ENCODE measurements at places on chromosomes 6 and 20. TPM values are rescaled to one million over a fixed set of nuclear protein-coding genes. Genes with fewer than 3 reads are reported as not detected.
A peak's percentile ranks its signal among the peaks of the same experiment; 100 is the strongest.

DNA sequence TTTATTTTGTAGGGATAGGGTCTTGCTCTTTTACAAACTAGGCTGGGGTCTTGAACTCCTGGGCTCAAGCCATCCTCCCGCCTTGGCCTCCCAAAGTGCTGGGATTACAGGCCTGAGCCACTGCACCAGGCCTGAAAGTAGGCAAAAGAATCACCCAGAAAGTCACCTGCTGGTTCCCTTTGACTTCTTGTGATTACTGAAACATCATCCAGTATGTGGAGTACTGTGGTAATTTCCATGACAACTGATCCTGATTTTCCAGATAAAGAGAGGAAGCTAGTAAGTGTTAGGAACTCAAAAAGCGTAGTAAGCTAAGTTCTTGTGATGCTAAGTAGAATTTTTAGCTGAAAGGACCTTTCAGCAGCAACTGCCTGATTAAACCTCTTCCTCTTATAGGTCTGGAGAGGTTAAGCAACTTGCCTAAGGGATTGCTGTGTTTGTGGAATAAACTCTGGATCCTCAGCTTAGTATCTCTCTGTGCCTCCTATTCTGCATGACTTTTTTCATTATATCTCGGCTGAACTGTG, 16.8 kb downstream of the RALY start:
- no peak for DNase-seq

DNA sequence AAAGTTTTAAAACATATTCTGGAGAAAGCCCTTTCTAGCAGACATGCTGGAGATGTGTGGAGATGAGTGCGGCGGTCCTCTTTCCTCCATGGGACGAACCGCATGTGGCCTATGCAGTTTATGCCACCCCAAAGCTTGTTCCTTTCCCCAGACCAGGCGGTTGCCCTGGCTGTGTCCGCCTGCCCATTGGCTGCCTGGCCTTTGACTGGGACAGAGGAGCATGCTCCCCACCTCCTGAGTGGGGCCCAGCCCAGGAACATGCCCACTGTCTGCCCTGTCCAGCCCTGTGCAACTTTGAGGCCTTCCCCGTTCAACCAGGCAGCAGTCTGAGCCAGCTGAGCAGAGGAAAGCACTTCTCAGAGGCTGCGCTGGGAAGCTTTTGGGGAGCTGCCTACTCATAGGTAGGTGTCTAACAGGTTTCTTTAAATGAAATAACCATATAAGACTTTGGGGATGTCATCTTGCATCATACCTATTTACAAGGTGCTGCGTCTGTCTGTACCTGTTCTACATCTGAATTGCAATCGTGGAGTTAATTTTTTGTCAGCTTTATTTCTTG, 20.6 kb downstream of the FOXC1 start:
- no peak for DNase-seq

GSTA2 gene
- not detected for total RNA-seq

TBXT gene
- not detected for total RNA-seq

- peak; percentile 83 for DNase-seq
Observed at GRCh38 chr6:140178935-140179334, 804.5 kb upstream of the CITED2 start.

- DNase-seq, result peak; percentile 12
Observed at GRCh38 chr6:161407115-161407514, 133.3 kb upstream of the AGPAT4 start.

DNA sequence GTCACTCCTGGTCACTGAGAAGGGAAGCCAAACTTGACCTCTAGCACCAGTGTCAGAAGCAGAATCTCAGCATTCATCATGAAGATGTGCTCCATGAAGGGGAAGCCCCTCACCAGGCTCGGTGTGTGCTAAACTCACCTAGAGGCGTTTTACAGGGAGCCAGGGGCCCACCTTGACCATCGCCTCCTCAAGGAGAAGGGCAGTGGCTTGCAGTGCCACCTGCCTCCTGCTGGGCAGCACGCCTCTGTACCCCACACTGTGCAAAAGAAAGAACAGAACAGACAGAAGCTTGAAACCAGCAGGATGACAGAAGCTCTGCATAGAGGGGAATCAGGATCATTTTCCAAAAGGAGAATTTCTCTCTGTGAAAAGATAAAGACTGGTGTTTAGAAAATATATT, 39.7 kb downstream of the NOX3 start:
- no peak for DNase-seq

DNA sequence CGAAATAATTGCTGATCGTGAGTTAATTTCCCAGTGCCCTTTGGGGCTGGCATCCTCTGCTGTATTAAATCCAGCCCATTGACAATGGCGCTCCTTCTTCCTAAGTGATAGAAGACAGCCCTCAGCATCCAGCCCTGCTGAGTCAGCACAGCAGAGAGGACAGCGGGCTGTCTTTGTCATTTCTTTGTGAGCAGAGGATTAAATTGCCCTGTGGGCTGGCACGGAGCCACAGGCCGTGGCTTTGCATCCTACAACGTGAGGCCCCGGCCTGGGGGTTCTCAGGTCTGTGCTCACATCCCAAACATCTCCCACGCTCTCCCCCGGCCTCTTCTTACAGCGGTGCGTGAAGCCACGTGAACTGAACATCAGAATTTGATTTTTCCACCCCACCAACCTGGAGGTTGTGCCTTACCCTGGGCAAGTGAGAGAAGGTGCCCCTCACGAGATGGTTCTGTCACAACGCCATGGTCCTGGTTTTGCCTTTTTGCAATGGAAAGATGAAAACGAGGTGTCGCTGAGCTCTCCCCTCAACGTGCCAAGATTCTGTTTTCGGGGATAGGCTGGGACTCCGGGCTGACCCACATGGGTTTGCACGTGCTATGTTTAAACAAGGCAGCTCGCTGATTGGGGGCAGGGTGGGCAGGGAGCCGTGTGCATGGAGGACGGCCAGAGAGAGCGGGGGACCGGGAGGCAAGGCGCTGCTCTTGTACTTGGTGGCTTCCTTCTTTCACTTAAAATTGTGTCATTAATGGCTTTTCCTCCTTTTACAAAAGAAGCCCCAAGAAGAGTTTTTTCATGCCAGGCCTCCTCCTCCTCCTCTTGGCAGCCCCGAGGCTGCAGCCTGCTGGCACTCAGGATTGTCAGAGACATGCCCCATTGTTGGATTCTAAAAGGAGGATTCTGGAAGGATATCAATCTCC, 19.5 kb downstream of the CDH4 start:
- no peak for DNase-seq

GRCh38 chr20:9388813-9389161, 125.6 kb upstream of the LAMP5 start:
- no peak for DNase-seq

GRCh38 chr6:83885984-83886383, 26.5 kb downstream of the CYB5R4 start:
- no peak for DNase-seq

DNA sequence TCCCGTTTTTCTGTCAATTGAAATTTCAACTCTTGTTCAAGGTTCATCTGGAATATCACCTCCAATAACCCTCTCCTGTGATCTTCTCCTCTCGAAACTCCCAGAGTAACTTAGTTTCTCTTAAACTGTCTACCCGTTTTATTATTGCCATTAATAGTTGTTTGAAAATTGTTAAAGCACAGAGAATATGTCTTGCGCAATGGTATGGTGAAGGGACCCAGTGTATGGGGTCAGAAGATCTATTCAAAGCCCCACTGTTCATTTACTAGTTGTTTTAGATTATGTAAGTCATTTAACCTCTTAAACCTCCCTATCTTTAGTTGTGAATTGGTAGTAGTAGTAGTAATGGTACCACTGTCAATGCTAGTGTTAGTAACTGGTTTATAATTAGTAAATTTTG, 6.2 kb upstream of the TAB2 start:
- no peak for DNase-seq

APCDD1L gene
- total RNA-seq, result 1.6 TPM

GRCh38 chr6:133306931-133307330, 65.8 kb downstream of the EYA4 start:
- no peak for DNase-seq

BEND6 gene
- total RNA-seq, result 34.8 TPM

DNA sequence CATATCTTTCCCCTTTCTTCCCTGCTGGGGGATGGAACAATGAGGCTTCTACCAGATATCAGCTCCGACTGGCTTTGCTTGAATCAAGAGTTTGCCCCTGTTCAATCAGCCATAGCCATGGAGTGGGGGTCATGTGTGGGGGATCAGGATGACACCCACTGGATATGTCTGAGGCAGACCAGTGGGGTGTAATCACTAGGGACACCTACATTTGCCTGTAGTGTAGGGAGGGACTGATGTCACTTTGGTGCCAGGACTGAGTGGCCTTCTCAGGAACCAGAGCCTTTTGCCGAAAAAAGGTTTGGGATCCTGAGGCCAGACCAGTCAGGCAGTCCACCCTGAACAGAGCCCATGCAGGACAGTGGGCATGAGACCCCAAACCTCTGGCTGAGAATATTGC, 1.0 kb downstream of the ITPA start:
- no peak for DNase-seq

DNA sequence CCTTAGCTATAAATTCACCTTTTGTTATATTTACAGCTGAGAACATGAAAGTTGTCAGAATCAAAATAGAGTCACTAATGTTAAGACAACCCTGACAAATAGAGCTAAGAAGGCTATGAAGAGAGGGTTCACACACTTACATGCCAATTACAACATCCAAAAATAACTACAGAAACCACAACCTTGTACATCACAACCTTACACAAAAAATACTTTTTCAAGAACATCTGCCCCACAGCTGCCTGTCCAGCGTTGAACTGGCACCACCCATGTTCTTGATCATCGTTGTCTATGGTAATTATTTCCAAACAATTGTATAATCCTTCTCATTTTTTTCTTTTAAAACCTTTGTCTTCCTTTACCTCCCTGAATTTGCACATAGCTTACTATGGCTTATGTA, 231.2 kb upstream of the FKBP1C start:
- DNase-seq, result no peak

TRAPPC3L gene
- total RNA-seq, result not detected

KCNQ5 gene
- 2.6 TPM for total RNA-seq

DNA sequence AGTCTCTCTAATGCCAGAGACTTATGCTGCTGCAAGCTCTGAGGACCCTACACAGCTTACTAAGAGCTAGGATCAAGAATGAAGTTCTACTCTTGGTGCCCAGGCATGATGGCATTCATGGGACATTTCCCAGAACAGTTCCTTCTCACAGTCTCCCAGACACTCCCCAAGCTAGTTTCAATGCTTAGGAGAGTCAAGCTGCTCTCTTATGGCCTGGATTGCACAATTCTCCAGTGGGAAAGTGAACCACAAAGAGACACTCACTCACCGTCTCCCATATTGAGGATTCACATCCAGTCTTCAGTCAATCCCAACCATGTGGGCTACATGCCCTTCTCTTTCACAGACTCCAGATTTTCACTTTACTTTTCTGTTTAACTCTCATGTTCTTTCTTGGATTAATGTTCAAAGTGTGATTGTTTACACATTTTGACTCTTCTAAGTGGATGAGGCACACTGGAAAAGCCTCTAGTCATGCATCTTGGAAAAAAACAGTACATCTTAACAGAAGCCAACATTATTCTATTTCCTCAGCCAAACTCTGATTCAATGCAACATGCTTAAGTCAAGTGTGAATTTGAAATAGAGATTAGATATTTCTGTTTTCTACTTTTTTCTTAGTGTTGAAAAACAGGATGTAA, 447.8 kb upstream of the BTBD3 start:
- DNase-seq, result peak; percentile 23

DNA sequence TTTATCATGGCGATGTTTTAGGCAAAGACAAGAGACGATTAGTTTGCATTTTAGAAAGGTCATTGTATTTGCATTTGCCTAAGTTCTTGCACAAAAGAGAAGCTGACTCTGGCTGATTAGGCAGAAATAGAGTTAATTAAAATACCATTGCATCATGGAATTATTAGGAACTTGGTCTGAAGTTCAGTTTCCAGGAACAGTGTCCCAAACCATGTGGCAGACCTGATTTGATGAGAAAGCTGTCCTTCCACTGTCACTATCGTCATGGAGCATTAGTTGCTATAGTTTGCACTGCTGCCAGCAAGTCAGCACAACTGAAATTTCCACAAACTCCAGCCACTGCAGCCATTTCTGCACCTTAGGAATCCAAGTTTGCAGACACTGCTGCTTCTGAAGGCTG, 24.3 kb upstream of the MCUR1 start:
- DNase-seq, result no peak

BPI gene
- 1.4 TPM for total RNA-seq

GRCh38 chr20:11047559-11047958, 373.8 kb upstream of the JAG1 start:
- DNase-seq, result peak; percentile 6

DNA sequence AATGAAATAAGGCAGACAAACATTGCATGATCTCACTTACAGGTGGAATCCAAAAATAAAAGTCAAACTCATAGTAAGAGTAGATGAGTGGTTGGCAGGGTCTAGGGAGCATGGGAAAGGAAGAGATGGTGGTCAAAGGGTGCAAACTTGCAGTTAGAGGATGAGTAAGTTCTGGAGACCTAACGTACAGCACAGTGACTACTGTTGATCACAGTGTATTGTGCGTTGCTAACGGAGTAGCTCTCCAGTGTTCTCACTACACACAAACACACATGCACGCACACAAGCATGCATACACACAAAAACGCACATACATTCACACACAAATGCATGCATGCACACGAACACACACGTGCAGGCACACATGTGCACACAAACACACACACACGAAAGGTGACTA, 54.9 kb downstream of the LY86 start:
- no peak for DNase-seq

DNA sequence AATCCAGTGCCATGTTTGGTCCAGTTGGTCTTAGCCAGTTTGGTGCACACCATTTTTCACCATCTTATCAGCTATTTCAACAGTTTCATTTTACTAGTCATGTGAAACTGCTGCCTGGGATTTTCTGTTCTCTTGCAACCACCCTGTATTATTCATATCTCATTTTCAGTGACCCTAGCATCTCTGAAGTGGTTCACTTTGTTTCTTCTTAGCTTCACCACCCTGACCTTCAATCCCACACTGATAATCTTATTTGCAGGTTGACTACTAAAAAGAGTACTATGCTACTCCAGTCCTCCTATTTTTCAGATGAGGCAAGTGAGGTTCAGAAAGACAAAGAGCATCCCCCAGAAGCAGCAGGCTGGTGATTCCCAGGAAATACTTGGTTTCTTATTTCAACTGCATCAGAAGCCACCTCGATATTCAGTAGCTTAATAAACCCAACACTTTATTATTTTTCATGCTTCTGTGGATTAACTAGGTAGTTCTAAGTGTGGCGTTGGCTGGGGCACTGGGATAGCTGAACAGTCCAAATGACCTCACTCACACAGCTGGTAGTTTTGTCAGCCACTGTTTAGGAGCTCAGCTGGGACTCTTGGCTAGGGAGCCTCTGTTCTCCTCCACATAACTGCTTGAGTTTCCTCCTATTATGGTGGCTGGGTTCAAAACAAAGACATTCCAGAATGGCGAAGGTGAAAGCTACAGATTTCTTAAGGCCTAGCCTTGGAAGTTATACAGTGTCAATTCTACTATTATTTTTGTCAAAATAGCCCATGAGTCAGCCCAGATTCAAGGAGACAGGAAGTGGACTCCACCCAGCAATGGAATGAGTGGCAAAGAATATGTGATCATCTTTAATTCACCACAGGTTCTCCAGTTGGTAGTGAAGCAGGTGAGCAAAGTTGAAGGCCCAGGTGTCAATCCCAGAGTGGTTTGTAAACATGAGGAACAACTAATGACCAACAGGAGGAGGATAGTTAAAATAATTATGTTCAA, 40.6 kb downstream of the BPIFB4 start:
- DNase-seq, result no peak

FAM184A gene
- 0.74 TPM for total RNA-seq

All from fibroblast of the aortic adventitia (primary cell).